Stimulated activated CD8-positive, alpha-beta memory T cell treated with anti-CD3 and anti-CD28 coated beads, Interleukin-12 subunit alpha, Interleukin-12 subunit beta, amount 100 ng/mL, for 4 hours (primary cell): ENCODE measurements at places on chromosomes 7 and 10.

DNA sequence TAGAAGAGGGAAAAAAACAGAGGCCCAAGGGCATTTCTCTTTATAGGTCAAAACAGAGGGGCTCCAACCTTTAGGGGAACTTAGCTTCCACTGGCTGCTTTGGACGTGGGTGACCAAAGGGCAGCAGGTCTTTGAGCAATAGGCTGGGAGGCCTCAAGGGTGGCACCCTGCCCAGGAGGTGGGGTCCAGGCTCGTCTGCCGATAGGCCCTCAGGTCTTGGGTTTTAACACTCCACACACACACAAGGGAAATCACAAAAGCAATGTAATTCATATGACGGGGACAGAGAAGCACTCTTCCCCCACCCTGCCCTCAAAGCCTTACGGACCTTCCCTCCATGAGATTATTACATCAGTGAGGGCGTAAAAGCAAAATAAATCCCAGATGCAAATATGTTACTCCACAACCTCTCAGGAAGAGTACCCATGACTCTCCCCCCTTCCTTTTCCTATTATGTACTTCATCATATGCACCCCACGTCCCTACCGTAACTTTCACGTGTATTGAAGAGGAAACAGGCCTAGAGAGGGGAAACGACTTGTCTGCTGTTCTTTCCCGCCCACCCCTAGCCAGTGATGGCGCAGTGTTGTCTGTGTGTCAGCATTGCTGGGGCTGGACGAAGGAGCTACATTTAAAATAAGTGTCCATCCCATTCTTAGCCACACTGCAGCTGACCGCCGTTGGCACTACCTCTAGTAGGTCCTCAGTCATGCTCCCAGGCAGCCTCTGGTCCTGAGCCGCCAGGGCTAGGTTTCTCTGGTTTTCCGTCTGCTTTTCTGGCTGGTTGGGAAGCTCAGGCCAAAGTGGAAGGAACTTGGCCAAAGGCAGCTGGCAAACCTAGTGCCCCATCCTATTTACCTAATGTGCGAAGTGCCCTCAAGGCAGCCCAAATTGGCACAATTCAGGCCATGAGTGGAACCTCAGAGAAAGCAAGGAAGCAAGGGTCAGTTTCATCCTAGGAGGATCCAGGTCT, 2.1 kb downstream of the PCBD1 start:
- DNase-seq: no peak

GRCh38 chr7:117731455-117731854, 141.8 kb downstream of the CTTNBP2 start:
- DNase-seq: no peak

DNA sequence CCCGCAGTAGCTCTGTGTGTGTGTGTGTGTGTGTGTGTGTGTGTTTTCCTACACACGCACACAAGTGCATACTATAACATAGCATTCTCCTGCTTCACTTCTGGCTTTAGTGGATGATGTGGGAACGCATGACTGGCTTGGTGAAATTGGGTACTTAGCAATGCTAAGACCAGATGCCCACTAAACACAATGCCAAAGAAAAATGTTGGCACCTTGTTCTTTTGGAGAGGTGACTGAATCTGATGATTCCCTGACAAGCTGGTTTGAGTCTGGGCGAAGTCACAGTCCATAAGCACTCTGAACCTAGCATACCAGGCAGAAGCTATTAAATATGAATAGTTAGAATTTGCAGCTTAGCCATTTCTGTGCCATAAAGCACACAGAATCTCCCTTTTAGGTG, 68.0 kb upstream of the CDCA7L start:
- no peak for DNase-seq

- DNase-seq: no peak
Measured at GRCh38 chr10:101061624-101062231, at the start of gene KAZALD1. Gene KAZALD1 (plus strand): TSS chr10:101061989. CDS start chr10:101062593, 604 bp downstream.

GRCh38 chr10:1390200-1390599, 334.0 kb downstream of the WDR37 start:
- no peak for DNase-seq

- no peak for DNase-seq
Measured at GRCh38 chr10:69912589-69912988, 110.9 kb downstream of the COL13A1 start.

DNA sequence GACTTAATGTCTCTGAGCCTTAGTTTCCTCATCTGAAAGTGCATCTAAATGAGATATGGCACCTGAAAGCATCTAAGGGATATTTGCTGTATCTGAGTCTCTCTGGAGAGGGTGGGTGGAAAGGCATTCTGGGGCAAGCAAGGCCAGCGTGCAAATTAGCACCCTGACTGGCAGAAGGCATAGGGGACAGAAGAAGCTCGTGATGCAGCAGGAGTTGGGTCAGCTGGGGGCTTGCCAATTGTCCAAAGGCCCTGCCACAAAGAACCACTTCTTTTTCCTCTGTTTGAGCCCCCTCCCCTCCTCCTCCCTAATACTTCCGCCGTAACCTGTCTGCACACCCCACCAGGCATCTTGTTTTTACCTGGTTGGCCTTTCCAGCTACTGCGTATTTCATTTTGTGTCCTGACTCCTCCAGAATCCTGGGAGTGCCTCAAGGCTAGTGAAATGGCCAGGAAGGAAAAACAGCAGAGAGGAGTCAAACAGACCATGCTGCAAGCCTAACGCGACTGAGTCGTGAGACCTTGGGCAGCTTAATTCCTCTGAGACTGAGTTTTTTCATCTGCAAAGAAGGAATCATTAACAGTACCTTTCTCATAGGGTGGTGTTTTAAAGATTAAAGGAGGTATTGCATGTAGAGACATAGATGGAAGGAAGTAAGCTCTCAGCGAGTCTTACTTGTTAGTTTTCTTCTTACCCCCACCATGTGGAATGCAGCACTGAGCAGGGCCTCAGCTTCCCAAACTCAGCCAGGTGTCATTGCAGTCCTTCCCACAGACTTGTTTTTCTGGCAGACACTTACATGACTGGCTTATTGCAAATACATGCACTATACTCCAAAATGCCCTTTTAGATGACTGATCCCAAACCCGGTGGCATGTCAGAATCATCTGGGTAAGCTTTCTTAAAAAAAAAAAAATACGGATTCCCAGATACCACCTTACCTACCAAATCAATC, 49.1 kb upstream of the MXI1 start:
- DNase-seq: no peak

DNA sequence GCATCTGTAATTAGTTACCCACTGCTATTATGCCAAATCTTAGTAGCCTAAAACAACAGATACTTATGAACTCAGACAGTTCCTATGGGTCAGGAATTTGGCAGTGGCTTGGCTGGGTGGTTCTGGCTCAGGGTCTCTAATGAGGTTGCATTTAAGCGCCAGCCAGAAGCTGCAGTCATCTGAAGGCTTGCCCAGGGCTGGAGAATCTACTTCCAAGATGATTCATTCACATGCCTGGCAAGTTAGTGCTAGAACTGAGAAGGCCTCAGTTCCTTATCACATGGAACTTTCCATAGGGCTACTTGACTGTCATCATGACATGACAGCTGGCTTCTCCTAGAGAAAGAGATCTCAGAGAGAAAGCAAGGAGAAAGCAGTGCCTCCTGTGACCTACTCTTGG, 121.3 kb downstream of the AVL9 start:
- no peak for DNase-seq
